Myocyte (in vitro differentiated cells): ENCODE measurements at places on chromosomes 2 and 18.

DNA sequence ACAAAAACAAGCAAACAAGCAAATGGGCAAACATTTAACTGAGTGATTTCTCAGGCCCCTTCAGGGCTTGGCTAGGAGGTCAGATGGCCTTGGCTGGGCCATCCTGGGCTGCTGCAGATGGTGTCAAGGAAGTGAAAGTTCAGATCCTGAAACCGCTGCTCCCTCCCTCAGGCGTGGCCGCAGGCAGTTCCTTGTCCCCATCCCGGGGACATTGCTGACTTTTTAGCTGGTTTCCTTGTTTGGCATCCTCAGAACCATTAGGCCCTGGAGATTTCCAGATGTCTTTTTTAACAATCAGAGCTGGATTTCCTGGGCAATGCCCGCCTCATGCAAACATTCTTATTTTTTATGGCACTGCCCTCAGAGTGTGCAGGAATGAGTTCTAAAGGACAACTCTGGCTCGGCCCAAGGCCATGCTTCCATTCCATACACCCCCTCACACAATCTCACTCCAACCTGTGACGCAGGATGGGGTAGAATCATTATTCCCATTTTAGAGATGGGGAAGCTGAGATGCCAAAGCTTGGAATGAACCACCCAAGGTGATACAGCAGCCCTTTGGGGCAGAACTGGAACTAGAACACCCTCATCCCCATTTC, 86.1 kb upstream of the ZCCHC2 start:
- no peak for DNase-seq

DNA sequence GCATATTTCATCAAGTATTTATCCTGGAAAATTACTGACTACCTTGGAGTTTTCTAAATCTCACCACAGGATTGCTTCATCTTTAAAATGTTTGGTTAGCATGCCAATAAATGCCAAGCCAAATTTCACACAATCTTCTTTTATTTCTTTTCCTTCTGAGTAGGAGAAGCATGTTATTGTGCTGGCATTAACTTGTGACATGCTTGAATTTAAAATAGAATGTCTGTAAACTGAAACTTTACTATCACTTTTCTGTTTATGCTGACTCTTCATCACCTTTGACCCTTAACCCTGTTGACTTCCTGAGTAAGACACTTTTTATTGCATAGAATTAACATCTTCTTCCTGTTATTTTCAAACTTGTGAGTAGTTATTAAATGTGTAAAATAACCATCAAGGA, 56.2 kb upstream of the LRRTM4 start:
- no peak for DNase-seq

GRCh38 chr2:28469304-28469703, 26.6 kb upstream of the PLB1 start:
- DNase-seq: peak; percentile 50

DNA sequence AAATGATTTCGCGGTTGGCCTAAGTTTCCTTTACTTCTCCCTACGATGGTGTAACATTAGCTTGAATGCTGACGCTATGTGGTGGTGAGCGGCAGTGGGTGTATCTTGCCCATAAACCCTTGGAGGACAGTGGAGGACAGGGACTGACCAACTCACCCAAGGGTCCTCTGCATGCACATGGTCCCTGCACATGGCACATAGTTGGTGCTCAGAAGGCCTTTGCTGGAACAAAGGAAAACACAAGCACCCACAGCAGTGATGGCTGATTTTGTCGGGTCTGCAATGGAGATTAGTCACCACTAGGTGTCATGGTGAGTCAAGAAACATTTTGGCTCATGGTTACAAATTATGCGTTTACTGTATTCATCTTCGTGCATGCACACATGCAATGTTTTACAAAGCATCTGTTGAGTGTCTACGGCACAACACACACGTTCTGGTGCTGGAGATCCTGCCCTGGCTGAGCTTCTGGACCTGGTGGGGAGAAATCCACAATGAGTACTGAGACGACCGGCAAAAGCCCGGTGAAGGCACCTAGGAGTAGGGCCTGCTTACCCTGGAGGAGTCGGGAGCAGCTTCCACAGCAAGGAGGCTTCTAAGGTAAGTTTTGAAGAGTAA, 44.0 kb downstream of the PDCL3 start:
- peak; percentile 37 for DNase-seq

DNA sequence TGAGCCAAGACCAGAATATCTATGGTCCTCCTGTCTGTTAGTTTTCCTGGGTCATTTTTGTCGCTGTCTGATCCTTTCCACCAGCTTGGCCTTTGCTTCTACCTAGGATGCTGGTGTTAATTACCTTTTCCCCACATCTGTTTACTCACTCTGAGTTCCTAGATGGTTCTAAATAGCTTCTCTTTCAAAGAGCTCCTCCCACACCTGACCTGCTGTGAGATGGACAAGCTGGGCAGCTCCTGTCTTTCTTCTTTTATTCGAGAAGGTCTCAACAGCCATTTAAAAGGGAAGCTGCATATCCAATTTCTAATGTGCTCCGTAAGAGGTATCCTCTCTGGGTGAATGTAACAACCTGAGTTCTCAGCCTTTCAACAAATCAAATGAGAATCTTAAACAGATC, 156.2 kb downstream of the HRH4 start:
- DNase-seq: no peak

GRCh38 chr2:150286730-150287362, 200.6 kb downstream of the RND3 start:
- no peak for DNase-seq

GRCh38 chr2:213315168-213315876, 31.1 kb downstream of the SPAG16 start:
- no peak for DNase-seq

DNA sequence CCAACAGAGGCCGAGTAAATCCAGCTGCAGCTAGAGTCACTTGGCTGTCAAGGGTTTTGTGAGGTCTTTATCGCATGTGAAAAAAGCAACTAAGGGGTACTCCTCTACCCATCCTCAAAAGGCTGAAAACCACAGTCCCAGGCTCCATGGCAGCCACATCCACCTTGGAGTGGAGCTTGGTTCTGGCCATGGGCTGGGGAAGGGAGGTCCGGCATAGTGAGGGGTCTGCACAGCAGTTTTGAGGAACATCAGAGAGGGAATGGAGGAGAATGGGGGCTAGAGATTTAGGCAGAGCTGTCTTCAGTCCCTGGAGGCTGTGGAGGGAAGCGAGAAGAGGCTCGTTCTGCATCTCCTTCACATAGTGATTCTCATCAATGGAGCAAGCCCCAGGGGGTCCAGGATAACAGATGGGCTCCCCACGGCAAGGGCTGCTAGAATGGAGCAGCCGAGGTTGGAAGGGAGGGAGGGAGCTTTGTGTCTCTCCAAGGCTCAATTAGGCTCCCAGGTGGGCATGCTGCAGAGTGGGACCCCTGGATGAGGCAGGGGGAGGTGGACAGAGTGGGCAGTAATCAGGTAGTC, 21.0 kb downstream of the MROH2A start:
- no peak for DNase-seq

GRCh38 chr2:201781557-201782051, 871 bp upstream of the ALS2 start:
- no peak for DNase-seq

GRCh38 chr2:111194835-111195621, 74.3 kb downstream of the BCL2L11 start:
- DNase-seq: peak; percentile 63

GRCh38 chr2:144703852-144704708, 184.2 kb upstream of the ZEB2 start:
- peak; percentile 15 for DNase-seq

- peak; percentile 20 for DNase-seq
Measured at GRCh38 chr2:126635281-126635680, 20.7 kb upstream of the GYPC start.

- DNase-seq: no peak
Measured at GRCh38 chr2:26612034-26612433, 29.1 kb downstream of the CIB4 start.

GRCh38 chr18:75169411-75169810, 39.5 kb downstream of the PTGR3 start:
- no peak for DNase-seq

DNA sequence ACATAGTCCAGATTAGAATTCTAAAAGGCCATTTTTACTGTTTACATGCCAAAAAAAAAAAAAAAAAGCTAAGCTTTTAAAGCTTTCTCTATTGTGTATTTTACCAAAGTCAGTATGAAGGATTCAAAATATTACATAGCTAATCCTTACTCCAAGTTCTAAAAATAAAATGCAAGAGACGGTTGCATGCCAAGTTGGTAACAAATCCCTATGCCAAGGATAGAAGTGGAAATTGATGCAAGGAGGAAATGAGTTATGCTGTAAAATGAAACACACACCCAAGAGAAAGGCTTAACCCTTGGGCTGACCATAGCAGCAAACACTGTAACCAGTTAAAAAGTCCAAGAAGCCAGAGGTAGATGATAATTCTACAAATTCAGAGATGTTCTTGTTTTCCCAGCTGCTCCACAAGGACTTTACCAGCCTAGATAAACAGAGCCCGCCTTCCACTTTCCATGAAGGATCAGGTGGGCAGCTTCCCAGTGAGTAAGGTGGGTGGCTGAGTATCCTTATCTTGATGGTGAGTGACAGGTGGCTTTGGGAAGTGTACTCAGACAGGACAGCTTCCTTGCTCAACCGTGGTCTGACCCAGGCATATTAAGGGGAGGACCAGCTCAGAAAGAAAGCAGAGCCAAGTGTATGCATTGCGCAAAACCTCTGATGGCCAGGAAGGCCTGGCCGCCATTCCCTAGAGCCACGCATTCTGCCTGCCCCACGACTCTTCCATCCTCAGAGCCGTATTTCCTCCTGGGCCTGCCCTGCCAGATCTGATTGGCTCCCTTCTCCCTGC, 34.4 kb downstream of the ATP8B1 start:
- DNase-seq: peak; percentile 78

GRCh38 chr2:70132244-70133126, 45.2 kb downstream of the PCBP1 start:
- DNase-seq: peak; percentile 82

- no peak for DNase-seq
Measured at GRCh38 chr18:7062811-7063210, 54.8 kb downstream of the LAMA1 start.

DNA sequence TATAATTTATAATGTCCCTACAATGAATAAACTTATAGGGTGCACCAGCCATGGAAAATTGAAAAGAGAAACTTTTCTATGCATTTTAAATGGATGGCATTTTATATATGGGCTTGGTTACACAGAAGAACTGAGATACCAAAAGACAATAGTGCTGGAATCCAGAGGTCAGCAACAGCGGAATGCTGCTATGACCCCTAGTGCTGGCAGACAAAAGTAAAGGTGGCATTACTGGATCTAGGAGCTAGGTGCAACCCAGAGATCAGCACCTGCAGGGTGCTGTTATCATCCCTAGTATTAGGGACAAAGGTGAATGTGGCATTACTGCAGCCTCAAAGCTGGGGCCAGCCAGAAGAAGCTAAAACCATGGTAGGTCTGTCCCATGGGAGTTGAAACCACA, 392.7 kb upstream of the ST6GAL2 start:
- no peak for DNase-seq

- DNase-seq: no peak
Measured at GRCh38 chr2:77009307-77009706, 512.9 kb downstream of the LRRTM4 start.

GRCh38 chr2:10240911-10241610, 61.6 kb upstream of the HPCAL1 start:
- no peak for DNase-seq

DNA sequence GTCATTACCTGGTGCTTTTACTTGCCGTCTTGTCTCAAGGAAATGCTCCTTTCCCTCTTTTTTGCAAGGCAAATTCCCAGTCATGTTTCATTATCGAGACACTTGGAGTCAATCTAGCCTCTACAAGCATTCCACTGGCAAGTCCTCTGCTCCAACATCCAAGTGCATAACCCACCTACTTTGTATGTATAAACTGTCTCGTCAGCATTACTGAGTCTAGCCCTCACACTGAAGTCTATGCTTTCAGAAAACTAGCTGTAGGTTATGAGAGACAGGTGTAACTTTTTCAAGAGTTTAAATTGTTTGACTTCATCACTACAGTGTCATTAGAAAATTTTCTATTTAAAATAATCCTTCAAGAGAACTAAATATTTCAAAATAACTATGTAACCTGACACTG, 319.2 kb downstream of the NBAS start:
- no peak for DNase-seq

- peak; percentile 67 for DNase-seq
Measured at GRCh38 chr18:59123588-59124369, 15.9 kb upstream of the SEC11C start.

DNA sequence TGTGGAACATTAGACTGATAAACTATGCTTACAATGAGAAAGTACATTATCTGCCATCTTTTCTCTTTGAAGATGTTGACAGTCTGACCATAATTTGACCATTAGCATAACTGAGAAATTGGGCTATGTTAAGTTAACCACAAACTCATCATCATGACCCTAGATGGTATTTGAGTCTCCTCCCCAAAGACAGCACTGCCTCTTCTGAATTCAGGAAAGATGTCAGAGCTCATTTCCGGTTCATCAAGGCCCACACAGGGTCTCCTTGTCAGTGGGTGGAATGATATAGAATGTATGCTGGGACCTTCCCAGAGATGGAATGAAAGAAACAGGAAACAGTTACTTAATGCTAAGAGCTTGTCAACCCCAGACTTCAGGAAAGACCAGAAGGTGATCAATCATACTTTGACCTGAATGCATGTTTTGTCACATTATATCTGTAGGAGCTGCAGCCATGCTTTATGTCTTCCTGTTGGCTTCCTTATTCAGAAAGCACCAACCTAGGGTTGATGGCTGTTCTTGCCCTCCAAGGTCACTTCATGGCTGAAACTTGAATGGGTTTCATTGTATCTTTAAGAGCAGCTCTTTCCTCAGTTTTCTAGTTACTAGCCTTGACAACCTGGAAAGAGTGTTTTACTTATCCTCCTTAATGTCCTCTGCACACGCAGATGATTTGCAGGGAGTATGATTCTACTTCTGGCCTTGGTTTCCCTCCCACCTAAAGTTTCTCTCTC, 99.1 kb upstream of the NEUROD1 start:
- no peak for DNase-seq

DNA sequence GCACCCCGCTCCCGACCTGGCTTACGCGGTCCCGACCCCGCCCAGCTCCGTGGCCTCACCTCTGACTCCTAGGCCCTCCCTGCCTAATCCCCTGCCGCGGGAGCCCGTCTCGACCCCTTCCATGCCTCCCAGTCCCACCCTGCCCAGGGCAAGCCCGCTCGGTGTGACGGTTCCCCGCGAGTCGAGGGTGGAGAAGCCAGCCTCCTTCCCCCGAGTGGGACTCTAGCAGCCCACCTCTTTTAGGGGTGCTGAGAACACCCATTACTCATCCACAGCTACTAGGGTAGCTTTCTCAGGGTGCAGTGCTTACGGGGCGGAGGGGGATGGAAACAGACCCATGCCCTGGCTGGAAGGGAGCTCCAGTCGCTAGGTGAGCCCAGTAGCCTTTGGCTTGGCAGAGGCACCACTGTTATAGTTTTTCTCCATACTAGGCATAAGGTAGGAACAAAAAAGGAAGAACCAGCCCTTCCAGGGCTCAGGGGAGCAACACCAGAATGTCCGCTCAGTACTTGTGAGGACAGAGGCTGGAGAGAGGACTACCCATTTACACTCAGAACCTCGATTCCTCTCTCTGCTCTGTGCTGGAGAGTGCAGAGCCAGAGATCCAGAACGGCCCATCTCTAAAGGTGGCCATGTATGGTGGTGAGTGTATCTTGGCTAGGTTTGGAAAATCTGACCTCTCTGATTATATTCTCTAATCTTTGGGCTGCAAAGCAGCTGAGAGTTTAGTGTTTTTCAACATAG, 606 bp downstream of the AGBL5 start:
- DNase-seq: peak; percentile 8
